Kidney tubule cell (primary cell): ENCODE measurements at places on chromosomes 1 and 21.

GRCh38 chr1:225813214-225813964 lies 3.5 kb downstream of the EPHX1 start:
- DNase-seq = peak; percentile 24

- no peak for DNase-seq
Observed at GRCh38 chr1:99173900-99174299, 90.4 kb upstream of the PLPPR4 start.

- DNase-seq = peak; percentile 61
Observed at GRCh38 chr1:204304067-204304466, 55.7 kb downstream of the PLEKHA6 start.

DNA sequence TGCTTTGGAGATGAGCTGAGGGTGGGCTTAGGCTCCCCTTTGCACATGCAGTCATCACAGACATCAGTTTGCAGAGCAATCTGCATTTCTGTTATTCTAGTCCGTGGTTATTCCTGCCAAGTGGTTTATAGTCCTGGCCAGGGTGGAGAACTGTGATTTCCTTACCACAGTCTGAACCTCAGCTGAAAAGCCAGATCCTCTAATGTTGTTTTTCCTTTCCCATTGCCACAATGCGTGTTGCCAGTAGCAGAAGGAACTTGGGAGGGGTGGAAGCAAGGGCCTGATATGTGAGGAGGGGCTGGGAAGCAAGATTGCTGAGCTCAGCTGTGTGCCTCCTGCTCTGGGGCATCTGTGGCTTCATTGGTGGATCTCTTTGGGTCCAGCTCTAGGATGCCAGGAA lies 18.0 kb upstream of the ST3GAL3 start:
- no peak for DNase-seq

- no peak for DNase-seq
Observed at GRCh38 chr1:114207635-114208034, 54.0 kb upstream of the SYT6 start.

DNA sequence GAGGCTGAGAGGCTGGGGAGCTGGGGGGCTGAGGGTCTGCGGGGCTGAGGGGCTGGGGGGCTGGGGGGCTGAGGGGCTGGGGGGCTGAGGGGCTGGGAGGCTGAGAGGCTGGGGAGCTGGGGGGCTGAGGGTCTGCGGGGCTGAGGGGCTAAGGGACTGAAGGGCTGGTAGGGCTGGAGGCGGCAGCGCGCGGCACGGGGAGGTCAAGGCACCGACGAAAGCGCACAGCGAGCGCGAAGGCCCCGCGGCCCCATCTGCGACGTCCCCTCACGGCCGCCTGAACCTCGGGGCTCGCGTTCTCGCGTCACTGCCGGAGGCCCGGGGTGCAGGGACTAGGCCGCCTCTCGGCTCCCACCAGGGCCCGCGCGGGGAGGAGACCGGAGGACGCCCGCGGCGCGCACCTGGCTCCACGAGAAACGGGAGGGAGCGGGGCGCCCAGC lies 356 bp downstream of the INTS11 start:
- DNase-seq = no peak

DNA sequence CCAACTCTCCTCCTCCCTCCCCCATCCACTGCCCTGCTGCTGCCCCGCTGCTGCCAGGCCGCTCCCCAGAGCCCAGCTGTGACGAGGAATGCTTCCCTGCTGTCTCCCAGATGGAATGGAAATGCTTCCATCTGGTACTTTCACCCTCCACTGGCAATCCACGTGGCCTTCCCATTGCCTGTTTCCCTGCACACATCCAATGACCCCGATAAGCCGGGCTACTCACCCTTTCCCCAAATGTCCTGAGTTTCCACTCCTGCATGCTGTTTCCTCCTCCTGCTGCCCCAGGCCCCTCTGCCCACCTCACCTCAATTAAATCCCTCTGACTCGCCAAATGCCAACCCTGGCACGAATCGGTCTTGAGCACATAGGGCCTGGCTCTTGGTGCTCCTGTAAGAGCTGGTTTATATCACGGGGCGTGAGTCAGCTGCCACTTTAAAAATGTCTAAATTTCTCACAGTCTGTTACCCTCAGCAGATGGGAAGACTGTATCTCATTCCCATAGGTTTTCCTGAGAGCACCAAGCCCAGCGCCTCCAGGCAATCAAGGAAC lies 36.4 kb downstream of the MRAP start:
- DNase-seq = no peak

GRCh38 chr1:150576794-150577556 lies 2.4 kb downstream of the MCL1 start:
- peak; percentile 30 for DNase-seq

DNA sequence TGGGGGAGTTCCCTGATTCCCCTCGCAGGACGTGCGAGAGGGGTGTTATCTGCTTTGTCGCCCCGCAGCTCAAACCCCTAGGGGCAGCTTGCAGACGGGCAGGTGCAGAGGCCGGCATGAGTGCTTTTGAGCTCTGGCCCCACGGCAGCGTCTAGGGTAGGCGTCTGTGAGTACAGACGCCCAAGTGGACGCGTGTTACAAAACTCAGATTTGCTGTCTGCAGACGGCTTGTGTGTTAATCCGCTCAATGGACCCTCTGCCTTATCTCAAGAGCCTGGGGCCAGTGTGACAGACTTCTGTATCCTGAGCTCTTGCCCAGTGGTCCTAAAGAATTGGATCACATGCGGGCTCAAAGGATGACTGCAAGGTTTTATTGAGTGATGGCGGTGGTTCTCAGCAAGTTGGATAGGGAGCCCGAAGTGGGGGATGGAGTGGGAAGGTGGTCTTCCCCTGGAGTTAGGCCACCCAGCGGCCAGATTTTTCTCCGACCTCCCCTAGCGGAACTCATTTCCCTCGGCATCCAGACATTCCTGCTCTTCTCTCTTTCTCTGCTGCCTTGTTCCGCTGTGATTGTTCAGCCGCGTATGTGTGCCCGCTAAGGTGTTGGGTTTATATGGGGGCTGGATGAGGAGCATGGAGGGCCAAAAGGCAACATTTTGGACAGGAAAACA lies 9.4 kb downstream of the CFHR4 start:
- DNase-seq = no peak

GRCh38 chr1:235027076-235027861 lies 101.4 kb downstream of the TOMM20 start:
- no peak for DNase-seq

GRCh38 chr21:45367402-45368351 lies 37.3 kb upstream of the COL18A1 start:
- no peak for DNase-seq

- no peak for DNase-seq
Observed at GRCh38 chr1:7589080-7589735, 181.9 kb upstream of the VAMP3 start.

DNA sequence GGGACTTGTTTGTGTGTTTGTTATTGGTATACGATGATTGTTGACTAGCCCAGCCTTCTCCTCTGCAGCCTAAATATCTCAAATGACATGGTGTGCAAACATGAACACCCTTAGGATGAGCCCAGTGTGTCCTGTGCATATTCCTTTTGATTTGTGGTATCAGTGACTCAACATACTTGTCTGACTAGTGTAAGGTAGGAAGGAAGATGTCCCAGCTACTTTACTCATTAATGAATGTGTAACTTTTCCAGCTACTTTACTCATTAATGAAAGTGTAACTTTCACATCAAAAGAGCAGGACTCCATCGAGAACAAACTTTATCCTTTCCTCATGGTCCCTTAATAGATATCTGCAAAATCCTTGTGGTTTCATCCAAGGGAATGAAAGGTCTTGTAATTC lies 2.7 kb upstream of the ZNF692 start:
- peak; percentile 83 for DNase-seq

DNA sequence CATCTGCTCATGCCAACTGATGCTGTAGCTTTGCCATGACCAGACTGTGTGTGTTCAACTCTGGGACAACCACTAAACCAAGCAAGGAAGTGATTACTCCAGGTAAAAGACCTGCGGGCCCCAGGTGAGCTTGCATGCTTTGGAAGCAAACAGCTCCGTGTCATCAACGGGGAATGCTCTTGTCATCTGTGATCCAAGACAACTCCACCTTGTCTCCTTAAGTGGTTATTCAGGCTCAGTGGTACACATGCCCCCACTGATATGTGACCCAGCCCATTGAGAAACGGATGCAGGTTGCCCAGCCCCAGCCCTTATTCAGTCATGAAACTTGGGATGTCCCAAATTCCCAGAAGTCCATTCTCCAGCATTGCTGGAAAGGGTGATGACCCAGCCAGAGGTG lies 89.0 kb downstream of the TIAM1 start:
- no peak for DNase-seq

- DNase-seq = no peak
Observed at GRCh38 chr1:84506729-84507453, 510 bp upstream of the GNG5 start.

DNA sequence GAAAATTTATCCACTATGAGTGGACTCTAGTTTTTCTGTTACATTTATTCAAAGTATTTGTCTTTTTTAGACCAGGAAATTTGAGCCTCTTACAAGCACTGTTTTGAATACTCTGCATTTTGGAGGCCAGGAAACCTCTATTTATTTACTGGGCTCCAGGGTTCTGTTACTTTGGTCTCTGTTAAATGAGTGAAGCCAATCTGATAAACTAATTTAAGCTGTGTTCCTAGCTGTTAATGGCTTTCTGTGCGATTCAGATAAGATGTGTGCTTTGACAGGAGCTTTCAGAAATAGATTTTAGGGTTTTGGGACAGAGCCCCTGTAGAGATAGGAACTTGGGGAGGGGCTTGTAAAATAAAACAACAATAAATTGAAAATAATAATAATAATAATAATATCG lies 23.9 kb downstream of the ACKR1 start:
- DNase-seq = no peak

DNA sequence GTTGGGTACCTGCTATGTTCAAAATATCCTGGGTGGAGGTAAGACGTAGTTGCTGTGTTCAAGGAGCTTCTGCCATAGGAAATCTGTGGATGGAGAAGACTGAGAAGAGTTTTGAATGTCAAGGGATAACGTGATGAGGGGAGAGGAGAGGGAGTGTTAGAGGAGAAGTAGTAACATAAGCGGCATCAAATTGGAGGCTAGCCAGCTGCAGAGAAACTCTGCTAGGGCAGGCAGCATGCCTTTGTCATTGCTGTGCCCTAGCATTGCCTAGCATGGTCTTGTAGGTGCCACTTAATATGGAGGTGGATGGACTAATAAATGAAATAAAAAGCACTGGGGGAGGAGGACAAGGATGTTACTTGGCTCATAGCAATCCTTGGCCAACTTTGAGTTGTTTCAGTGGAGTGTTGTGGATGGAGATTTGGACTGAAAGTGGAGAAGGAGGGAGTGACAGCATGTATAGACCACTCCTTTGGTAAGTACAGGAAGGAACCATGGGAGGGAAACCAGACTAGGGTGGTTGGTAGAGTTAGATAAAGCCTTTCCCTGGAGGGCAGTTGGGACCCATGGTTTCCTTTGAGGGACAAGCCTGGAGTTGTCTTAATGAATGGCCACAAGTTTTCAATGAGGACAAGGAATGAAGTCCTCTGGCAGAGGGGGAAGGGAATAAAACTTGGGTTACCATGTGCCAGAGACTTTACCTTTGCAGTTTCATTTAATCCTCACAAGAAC lies 6.3 kb downstream of the VANGL1 start:
- no peak for DNase-seq

DNA sequence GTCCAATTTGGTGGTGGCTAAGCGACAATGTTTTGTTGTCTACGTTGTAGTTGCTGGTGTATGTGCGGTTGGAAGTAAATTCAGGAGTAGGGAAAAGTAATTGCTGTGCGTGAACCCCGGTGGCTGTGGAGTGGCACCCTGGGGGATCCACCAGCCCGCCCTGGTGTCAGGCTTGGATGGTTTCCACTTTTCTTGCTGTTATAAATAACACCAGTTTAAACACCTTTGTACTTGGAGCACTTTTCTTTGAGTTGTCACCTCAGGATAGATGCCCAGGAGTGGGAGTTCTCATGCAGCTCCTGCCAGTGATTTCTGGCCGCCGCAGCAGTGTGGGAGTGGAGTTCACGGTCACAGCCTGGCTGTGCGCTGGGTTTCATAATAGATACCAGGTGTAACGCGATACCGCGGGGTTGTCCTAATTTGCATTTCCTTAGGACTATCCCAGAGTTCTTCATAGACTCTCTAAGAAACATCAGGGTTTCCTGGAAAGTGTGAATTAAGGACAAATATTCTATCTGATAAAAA lies 12.8 kb upstream of the TMEM200B start:
- peak; percentile 36 for DNase-seq

GRCh38 chr1:202063093-202063492 lies 52.7 kb downstream of the ELF3 start:
- peak; percentile 41 for DNase-seq

DNA sequence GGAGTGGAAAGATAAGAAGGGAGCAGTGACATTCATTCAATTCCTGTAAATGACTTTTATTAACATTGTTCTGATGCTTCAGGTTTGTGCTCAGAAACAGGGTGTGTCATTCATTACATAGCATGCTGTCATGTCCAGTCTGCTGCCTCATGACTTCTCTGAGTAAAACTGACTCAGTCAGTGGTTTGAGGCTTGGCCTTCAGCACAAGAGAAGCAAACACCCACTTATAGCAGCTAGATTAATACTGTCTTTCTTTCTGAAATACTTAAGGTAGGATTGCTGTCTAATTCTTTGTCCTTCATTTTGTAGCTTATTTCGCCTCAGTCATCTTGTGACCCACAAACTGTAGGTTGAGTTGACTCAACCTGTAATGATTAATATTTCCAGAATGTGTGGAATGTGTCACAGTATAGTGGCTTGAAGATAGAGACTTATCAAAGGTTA lies 32.9 kb downstream of the RASAL2 start:
- peak; percentile 96 for DNase-seq

DNA sequence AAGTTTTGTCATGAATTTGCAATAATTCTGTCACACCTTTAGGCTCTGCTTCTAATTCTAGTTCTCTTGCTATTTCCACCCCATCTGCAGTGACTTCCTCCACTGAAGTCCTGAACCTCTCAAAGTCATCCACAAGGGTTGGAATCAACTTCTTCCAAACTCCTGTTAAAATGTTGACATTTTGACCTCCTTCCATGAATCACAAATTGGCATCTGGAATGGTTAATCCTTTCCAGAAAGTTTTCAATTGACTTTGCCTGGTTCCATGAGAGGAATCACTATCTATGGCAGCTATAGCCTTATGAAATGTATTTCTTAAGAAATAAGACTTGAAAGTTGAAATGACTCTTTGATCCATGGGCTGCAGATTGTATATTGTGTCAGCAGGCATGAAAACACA lies 19.7 kb upstream of the SFT2D2 start:
- no peak for DNase-seq

GRCh38 chr21:20259031-20259867 lies 739.0 kb upstream of the NCAM2 start:
- DNase-seq = no peak

DNA sequence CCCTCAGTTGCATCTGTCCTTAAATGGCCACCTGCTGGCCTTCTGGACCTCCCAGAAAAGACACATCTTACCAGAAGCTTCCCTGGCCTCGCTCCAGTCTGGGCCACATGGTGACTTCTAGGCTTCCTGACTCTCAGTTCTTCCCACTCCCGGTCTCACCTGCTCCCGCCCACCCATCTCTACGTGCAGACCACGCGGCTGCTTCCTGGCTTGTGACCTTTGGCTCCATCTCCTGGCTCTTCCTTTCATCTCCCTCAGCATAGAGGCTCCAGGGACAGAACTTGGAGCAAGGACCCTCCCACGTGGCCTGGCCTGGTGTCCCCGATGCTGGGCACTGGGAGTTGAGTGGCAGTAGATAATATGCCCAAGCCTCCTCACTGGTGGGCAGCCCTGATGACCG lies 124.9 kb upstream of the IRF2BP2 start:
- no peak for DNase-seq
